Stimulated activated CD4-positive, alpha-beta T cell treated with anti-CD3 and anti-CD28 coated beads, Interleukin-1b, Interleukin-23, amount 100 ng/mL, for 48 hours (primary cell): ENCODE measurements at places on chromosomes 6 and 20.

DNA sequence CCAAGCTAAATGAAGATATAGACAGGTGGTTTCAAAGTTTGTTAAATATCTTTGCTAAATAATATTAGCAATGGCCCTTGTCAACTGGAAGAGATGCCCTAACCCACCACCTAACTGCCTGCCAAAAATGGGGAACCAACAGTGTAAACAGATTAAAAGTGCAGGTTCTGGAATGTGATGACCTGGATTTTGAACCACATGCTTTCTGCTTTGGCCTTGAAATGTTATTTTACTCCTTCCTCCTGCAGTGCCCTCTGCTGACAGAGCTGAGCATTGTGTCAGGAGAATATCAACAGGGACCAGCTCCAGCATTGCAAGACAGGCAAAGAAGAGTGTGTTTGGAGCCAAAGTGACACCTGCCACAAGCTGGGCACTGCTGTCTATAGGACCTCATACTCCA is 226.6 kb downstream of the MYLK4 start:
- DNase-seq = no peak

- no peak for DNase-seq
Measured at GRCh38 chr6:96542702-96543101, 20.2 kb upstream of the FHL5 start.

DNA sequence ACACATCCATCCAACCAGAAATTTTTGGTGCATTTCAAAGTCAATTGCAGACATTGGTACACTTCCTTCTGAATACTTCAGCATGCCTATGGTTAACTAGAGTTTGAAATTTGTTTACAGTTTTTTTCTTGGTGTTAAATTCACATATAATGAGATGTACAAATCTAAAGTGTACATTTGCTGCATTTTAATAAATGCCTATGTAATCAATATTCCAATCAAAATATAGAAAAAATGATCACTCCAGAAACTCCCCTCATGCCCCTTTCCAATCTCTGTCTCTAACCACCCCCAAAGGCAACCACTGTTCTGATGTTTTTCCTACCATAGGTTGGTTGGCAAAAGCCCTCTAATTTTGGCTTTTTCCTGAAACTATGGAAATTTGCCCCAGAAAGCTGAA is 7.6 kb upstream of the TGM6 start:
- DNase-seq = no peak

- DNase-seq = no peak
Measured at GRCh38 chr20:61629602-61630390, 377.7 kb downstream of the CDH4 start.

DNA sequence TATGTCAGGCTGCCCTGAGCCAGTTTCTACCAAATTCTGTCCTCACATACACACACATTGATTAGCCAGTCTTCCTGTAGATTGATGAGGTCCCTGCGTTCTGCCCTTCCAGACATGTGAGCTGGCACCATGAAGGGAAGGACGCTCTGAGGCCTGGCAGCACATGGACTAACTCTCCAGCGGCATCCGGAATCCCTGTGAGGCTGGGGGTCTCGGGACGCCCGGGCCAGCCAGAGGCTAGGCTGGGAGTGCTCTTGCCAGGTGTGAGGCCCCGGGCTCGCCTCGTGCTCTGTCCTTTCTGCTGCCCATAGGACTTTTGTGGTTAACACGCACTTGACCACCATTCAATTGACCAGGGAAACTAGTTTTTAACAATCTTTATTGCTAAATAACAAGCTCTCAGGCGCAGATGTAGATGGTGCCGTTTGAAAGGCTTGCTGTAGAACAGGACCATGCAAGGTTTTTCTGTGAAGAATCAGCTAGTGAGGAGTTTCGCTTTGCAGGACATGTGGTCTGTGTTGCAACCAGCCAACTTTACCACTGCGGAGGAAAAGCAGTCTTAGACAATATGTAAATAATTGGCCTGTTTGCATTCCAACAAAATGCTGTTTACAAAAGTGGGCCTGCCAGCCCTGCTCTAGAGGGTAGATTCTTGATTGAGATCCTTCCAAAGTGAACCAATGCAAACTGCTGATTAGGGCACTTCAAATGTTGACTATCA is 29.3 kb downstream of the FOXF2 start:
- DNase-seq = no peak

GRCh38 chr6:11388983-11389944 is 148.3 kb upstream of the TMEM170B start:
- no peak for DNase-seq

DNA sequence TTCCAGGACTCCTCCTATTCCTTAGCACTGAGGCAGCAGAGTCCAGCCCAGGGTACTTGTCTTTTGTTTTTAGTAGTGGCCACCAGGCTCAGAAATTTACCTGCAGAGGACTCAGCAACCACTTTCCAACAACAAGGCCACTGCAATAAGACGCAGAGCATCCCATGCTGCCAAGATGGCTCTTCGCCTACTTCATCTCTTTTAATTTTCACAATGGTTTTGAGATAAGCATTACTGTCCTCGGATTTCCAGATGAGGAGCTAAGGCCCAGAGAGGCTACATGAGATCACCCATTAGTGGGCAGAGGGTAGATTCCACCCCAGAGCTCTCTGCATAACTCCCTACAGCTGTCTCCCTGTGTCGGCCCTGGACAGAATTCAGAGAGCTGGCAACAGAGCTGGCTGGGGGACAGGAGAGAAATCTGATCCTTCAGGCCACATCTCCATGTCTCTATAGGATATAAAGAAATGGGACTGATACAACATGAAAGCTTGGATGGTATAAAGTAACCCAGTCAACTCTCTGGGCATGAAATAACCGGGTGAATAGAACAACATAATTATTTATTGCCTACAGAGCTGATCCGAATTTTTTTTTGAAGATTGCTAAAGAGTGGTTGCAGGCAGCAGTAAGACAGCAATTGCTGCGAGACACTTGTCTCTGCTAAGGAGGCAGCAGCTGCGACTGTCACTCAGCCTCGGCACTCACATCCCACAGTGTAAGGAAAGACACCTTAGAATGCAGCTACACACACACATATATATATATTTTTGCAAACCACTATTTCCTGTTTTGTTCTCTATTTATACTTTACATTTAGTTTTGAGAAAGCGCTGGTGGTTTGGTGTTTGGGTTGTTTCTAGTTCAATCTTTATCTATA is 37.2 kb downstream of the SCML4 start:
- no peak for DNase-seq

DNA sequence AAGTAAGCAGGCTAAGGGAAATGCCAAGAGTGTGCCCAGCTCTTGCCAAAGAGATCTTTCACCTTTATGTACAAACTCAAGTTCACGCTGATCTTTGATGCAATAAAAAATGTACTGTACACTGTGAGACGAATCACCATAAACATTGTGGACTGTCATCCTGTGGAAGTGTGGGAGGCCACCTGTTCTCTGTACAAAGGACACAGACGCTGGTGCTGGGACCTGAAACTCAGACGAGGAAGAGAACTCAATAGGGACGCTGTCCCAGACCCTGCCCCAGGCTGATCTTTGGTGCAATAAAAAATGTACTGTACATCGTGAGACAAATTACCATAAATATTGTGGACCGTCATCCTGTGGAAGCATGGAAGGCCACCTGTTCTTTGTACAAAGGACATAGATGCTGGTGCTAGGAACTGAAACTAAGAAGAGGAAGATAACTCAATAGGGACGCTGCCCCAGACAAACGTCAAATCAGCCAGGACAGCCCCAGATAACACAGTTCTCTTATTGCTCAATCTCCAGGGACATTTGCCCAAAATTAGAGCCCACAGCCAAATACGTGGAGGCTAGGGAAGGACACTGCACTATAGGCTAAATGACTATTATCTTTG is 312.7 kb upstream of the SGK1 start:
- DNase-seq = no peak

DNA sequence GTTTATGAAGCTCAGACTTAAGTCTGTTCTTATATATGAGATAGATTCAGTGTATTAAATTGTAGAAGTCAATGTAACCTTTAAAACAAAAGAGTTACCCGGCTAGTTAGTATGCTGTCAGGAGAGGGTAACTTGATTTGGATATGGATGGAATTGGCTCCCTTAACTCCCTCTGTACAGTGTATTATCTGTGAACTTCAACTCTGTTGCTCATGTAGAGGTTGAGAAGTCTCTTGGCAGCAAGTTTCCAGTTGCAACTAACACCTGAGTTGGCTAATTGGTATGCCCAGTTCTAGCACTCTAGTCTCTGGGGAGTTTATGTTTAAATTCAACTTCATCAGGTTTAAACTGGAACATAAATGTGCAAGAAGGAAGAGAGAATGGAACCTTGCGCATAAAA is 111.0 kb downstream of the NCOA3 start:
- no peak for DNase-seq

- no peak for DNase-seq
Measured at GRCh38 chr6:147434516-147434915, 74.0 kb upstream of the SAMD5 start.

GRCh38 chr6:166330612-166331011 is 11.7 kb downstream of the SFT2D1 start:
- no peak for DNase-seq

- no peak for DNase-seq
Measured at GRCh38 chr6:106199331-106199730, 113.2 kb downstream of the PRDM1 start.

- no peak for DNase-seq
Measured at GRCh38 chr6:166397849-166398248, 15.1 kb upstream of the MPC1 start.

GRCh38 chr6:5172041-5172653 is 87.0 kb downstream of the PPP1R3G start:
- DNase-seq = no peak

DNA sequence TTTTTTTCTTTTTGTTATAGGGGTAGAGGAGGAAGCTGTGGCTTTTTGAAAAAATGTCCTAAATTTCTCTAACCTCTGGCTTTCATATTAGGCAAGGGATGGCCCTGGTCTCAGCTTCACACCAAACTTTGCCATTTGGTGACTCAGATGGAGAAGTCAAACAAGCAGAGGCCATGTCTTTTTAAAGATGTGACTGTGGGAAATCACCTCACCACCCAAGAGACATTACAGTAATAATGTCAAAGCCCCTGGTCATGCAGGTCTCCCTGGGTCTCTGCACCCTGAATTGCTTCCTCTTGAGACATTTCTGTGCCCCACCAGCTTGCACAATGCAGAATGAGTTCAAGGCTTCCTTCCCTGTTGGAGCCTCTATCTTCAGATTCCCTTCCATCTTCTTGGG is 39.5 kb upstream of the ADGRF5 start:
- DNase-seq = no peak

DNA sequence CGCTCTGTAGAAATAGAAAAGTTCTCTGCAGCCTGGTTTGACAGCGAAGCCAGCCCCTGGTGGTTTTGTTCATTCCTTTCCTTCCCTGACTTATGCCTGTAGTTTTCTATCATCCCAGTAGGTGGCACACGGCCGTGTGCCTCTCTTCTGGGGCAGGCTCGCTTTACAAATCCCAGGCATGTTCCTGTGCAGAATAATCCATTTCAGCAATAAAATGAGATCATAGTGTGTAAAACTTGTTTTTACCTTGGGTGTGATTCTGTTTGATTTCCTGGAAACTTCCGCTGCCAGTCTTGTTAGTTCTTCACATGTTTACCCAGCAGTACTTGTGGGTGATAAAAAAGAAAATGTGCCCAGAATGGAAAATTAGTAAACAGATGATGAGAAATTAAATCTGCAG is 7.4 kb upstream of the INSM1 start:
- peak; percentile 41 for DNase-seq

DNA sequence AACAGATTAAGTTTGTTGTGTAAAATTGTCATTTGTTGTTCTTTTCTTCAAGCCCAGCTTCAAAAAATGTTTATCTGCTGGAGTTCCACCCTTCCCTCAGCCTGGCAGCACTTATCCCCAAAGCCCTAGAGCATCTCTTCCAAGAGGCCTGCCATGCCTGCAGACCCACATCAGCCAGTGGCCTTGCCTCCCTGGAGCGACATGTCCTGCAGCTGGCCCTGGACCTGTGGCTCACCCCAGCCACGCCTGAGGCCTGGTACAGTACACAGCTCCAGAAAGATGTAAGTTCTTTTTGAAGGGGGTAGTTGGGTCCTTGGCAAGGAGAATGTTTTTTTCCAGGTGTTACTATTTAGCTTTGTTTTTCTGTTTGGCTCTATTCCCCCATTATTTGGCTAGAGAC is 124.8 kb downstream of the CD164 start:
- no peak for DNase-seq

DNA sequence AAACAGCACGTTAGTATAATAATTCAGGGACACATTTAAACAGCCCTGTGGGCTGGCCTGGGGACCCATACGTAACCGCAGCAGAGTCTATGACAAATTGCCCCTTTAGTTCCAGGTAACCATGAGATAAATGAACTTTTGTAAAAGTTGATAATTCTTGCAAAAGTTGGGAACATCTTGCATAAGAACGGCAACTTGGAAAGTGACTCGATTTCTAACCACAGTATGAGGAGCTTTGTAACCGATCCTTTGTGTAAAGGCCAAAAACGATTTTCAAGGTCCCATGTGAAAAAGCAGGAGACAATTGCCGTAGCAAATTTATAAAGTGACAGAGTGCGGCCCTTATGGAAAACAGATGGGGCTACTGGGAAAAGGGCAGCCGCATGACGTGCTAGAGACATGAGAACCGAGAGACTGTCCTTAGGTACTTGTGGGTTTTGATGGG is 81.6 kb downstream of the PSMG4 start:
- no peak for DNase-seq

DNA sequence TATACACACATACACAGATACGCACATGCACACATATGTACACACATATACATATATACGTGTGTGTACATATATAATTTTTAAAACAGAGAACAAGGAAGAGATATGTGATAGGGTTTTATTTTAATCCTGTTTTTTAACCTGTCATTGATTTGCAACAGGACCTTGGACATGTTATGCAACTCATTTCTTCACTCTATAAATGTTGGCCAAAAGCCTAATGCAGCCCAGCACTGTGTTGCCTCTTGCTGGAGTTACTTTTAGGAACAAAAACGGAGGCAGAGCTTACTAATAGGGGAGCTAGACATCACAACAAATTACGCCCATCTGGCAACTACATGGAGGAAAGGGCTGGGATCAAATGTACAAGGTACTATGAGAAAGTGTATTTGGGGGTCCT is 179.9 kb upstream of the TAB2 start:
- DNase-seq = no peak

GRCh38 chr20:4053071-4053919 is 37.9 kb upstream of the RNF24 start:
- no peak for DNase-seq

DNA sequence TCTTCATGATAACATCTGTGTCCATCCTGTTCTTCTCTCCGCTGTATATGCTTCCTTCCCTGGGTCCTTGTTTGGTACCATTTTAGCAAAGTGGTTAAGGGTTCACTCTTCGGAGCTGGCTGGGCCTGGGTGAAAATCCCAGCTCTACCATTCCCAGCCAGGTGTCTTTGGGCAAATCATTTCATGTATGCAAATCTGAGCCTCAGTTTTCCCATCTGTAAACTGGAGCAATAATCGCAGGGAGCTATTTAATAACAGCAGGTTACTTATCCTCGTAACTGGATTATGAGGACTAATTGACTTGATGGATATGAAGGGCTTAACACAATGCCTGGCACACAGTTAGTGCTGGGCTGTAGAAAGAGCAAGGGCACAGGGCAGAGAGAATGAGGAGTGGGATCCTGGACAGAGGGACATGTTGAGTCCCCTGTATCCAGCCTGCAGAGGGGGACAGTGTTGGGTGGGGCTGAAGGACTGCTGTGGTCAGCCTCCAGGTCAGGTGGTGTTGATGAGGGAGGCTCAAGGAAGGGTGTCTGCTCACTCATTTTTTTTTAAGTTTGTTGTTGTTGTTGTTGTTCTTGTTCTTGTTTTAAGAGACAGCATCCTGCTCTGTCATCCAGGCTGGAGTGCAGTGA is 44.3 kb upstream of the FAM83D start:
- no peak for DNase-seq

- DNase-seq = no peak
Measured at GRCh38 chr6:79461205-79461604, 76.0 kb downstream of the LCA5 start.

- DNase-seq = no peak
Measured at GRCh38 chr6:1825277-1825676, 215.6 kb downstream of the FOXC1 start.
